ENCODE measurements at places on chromosomes 1 and 21.

DNA sequence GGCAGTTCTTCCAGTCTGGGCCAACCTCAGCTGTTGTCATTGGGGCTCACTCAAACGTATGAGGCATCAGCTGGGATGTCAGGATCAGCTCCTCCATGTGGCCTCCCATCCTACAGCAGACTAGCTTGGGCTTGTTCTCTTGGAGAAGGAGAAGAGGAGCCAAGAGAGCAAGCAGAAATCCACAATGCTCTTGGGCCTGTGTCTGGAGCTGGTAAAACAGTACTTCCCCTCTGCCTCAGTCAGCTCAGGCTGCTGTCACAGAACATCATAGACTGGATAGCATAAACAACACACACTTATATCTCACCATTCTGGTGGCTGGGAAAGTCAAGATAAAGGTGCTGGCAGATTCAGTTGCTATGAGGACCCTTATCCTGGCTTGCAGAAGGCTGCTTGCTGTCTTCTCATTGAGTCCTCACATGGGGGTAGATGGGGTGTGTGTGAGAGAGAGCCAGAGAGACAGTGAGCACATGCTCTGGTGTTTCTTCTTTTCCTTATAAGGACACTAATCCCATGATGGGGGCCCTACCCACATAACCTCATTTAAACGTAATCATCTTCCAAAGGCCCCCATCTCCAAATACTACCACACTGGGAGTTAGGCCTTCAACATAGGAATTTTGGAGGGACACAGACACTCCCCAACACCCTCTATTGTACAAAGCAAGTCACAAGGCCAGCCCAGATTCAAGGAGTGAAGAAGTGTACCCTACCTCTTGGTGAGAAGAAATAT lies 16.3 kb upstream of the DNAJC6 start:
- peak; percentile 98 for DNase-seq

DNA sequence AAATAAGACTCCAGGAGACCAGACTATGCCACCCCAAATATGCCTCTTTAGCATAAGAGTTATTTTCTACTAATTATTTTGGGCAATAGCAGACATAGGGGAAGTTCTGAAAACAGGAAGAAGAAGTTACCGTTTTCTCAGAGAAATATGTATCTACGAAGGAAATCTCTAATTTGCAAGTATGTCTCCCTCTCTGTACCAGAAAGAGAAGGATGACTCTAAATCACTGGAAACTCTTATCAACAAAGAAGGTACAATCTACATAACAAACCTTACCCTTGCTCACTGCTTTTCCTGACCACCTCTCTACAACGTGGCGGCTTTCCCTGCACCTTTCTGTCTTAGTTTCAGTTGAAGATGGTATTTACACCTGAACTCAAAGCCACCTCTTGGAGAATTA lies 49.0 kb downstream of the OMA1 start:
- DNase-seq = no peak

DNA sequence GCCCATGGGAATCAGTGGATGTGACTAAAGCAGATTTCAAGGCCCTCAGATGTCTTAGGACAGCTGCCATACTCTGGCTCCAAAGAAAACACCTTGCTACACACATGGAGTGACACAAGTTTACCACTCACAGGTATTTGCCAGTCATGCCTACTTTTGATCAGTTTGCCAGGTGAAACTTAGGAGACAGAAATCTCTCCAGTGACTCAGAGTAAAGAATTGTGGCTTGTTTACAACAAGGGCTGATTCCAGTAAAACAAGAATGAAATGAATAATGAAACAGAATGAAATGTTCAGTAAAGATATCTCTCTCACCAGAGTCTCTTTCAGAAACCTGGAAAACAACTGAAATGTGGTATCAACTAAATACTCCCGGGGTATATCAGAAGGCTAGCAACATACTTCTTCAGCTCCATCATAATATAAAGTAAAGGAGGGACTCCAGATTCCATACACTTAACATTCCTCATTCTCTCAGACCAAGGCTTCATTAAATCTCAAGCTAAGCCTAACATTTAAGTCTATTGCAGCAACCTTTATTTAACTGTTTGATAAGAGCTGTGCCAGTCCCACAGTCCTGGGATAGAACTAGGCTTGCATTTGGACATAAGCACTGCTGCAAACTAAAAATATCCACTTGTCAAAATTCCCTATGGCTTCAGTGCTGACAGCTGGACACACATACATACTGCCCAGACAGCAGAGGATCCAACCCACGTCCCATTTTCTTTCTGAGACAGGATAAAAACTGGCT lies 143.3 kb downstream of the SIPA1L2 start:
- DNase-seq = no peak

DNA sequence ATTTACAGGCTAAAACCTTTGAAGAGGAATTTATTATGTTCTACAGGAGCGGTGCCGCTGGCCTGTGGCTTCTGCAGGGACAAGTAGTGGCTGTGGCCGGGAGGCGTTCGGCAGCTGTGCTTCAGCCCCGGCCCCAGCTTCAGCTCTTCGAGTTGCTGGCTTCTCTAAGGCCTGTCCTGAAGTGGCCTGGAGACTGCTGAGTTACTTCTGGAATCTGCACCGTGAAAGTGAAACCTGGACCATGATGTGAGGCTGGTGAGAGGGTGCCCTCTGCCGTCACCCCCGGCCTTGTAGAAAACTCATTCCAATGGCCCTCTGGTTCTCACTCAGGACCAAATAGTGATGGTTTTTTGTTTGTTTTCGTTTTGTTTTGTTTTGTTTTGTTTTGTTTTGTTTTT lies 48.1 kb downstream of the PRKCZ start:
- no peak for DNase-seq

GRCh38 chr21:31347435-31348032 lies 3.5 kb upstream of the TIAM1 start:
- peak; percentile 29 for DNase-seq

DNA sequence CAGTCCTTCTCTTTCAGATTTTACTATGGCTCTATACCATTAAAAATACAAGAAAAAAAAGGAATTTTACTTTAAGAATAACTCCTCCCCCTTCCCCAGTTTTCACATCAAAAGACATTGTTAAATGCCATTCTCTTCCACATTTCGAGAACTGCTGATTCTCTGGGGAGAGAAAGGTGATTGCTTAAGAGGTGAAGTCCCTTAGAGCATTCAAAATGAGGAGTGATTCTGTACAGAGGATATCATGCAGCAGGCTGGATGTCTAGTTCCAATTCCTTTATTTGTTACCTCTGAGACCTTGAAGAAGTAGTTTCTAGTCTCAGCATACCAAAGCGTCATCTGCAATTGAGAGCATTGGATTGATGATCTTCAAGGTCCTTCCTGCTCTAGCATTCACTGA lies 46.9 kb downstream of the FMO3 start:
- no peak for DNase-seq

GRCh38 chr1:52037909-52038308 lies 4.3 kb upstream of the KTI12 start:
- no peak for DNase-seq

- no peak for DNase-seq
These were observed 653.9 kb upstream of the NEGR1 start for GRCh38 chr1:72936151-72936740.

Data from K562 (cell line).